Cardiac ventricle fibroblast (primary cell): ENCODE measurements at places on chromosomes 1 and 21. TPM values are rescaled to one million over a fixed set of nuclear protein-coding genes. Genes with fewer than 3 reads are reported as not detected.

The RUNX1 gene
- 37.4 and 71.9 TPM in 2 replicates for total RNA-seq

The TOR1AIP2 gene
- total RNA-seq: 59.9 and 85.5 TPM in 2 replicates

The EPHA2 gene
- 10.5 and 10.8 TPM in 2 replicates for total RNA-seq

The AGO3 gene
- total RNA-seq: 9.1 and 10.9 TPM in 2 replicates

The FCRL5 gene
- not detected in 2 replicates for total RNA-seq

The LCE1A gene
- not detected in 2 replicates for total RNA-seq

The OR2T8 gene
- total RNA-seq: not detected in 2 replicates

The HES3 gene
- total RNA-seq: not detected in 2 replicates

The OLIG2 gene
- total RNA-seq: not detected in 2 replicates

The DCST1 gene
- not detected in 2 replicates for total RNA-seq

The ESRRG gene
- not detected in 2 replicates for total RNA-seq

The HENMT1 gene
- total RNA-seq: 3.4 and 3.6 TPM in 2 replicates
